ENCODE measurements at places on chromosomes 11 and 22.

GRCh38 chr22:30994960-30995359 is 25.9 kb downstream of the TUG1 start:
- no peak for DNase-seq

DNA sequence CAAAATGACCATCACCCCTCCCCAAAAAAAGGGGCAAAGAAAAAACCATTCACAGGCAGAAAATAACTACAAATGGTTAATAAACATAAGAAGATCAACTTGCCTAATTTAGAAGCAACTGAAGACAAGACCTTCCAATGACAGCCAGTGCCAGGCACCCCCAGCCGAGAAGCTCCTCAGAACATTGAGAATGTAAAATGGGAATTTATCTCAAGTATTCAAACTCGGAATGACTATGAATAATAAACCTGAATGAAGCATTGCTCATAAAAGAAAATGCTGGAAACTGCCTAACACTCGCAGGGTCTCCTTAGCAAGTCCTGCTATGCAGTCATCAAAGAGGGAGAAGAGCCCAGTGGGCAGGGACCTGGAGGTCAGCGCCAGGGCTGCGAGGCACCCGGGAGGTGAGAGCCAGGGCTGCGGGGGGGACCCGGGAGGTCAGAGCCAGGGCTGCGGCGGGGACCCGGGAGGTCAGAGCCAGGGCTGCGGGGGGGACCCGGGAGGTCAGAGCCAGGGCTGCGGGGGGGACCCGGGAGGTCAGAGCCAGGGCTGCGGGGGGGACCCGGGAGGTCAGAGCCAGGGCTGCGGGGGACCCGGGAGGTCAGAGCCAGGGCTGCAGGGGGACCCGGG is 23.2 kb upstream of the MOB2 start:
- no peak for DNase-seq

- DNase-seq = no peak
Measured at GRCh38 chr11:69051381-69052342, 2.9 kb downstream of the TPCN2 start.

GRCh38 chr11:122737951-122738693 is 82.6 kb downstream of the UBASH3B start:
- no peak for DNase-seq

DNA sequence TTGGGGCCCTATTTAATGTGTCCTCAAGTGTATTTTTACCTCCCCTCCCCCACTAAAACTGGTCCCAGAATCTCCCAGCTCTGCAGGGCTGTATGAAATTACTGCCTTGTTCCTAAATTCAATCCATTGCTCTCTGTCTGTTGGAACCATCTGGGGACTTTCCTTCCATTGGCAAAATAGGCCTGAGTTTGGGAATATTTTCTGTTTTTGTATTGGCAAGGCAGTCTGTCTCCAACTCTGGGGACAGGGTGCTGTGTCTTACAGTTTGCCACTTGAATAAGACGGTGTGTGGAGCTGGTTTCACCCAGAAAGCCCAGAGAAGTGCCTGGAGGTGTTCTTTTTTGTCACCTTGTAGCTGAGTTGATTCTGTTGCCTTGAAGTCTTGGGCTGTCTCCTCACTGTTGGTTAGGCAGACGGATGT is 1.3 kb downstream of the PACS1 start:
- DNase-seq = no peak

DNA sequence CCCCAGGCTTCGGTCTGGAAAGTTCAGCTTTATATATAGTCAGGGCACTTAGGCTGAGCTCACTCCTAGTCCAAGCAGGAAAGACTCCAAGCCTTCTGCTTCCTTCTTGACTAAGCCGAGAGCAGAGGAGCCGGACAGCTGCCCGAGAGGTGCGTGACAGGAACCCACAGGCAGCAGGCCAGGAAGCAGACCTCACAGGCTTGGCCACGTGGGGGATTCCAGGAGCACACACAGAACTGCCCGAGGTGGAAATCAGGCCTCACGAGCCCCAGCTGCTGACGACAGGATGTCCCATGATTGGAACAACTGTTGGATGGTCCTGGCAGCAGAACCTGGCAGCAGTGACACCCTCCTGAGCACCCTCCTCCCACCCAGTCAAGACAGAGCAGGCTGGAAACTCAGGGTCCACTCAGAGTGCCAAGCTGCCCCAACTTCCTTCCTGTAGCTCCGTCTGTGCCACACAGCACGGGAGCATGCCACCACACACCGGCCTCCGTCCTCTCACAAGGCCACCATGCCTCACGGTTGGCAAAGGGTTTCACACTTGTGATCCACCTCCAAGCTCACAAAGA is 5.4 kb downstream of the PLA2G6 start:
- DNase-seq = peak; percentile 71

DNA sequence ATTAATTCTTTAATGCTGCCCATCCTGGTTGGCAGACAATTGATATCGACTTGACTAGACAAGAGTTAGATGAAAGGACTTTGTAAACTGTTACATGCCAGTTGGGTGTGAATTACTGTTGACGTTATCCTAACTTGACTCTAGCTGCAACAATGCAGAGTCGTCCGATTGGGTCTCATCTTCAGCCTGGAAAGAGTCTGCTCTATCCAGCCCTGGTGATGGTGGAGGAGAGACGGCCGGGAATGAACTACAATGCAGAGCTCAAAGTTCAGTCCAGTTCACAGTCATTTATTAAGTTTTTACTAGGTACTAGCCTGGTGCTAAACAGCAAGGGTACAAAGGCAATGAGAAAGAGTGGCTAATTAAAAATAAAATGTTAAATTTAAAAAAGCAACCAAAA is 4.9 kb upstream of the SMIM35 start:
- DNase-seq = no peak

GRCh38 chr11:92225568-92226330 is 1.1 kb downstream of the FAT3 start:
- no peak for DNase-seq
